ENCODE measurements at places on chromosomes 5 and 9.

DNA sequence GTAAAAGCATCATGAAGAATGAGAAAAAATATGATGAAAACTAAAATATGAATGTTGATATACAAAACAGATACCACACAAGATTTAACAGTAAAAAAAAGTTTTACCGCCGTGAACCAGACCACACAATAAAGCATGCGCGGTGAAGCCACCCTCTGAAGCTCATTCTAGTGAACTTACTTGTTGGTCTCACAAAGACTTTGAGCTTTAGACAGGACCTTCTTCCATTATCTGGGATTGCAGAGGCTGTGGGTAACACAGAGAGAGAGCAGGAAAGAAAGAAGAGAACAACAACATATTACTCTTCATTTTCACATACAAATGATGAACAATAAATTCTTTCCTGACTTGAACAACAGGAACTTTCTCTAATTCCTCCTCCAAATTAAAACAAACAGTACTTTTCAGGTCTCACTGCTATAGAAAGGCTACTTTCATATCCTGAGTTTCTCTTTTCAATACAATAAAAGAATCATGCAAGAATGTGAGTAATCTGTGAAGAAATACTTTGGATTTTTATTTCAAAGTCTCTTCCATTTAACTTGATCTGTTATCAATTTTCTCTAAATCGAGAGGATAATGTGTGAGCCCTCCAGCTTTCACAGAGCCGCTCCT, 283.1 kb downstream of the EFNA5 start:
- DNase-seq, result no peak

DNA sequence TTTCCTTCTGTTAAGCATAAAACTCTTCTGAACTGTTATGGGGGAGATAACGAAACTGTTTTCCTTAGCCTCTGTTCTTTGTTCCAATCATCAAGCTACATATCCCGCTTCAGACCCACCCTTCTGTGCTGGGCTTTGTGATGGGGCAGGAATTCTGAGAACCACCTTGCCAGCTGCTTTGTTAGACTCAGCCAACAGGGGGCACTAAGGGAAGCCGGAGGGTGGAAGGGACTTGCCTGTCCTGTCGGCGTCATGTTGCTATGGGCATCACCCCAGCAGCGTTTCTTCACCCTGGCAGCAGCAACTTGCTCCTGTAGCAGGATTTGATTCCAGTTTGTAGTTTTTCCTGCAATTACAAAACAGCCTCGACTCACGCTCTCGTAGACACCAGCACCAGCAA, 169.1 kb downstream of the CAAP1 start:
- no peak for DNase-seq

GRCh38 chr5:104840284-104840683, 1277.7 kb upstream of the NUDT12 start:
- DNase-seq, result no peak

GRCh38 chr5:43106290-43106638, 14.4 kb upstream of the ZNF131 start:
- no peak for DNase-seq

GRCh38 chr5:79829260-79829659, 139.6 kb downstream of the CMYA5 start:
- no peak for DNase-seq

DNA sequence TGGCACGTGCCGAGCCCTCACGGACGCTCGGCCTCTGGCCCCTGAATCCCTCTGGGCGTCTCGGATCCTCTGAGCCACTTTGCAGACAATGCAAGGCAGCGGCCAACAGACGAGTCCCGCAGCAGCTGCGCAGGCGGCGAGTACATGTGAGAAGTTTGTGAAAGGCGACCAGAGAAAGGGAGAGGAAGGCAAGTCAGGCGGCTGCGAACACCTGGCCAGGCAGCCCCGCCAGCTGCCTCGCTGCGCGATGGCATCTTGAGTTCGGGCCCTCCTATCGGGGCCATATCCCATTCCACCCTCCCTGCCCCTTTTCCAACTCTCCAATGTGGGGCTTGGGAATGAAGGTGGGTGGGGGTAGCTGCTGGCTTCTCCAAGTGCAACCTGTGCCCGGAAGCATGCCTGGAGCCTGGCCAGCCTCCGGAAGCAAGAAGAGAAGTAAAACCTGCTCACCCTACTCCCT, 4.5 kb upstream of the POU4F3 start:
- no peak for DNase-seq

DNA sequence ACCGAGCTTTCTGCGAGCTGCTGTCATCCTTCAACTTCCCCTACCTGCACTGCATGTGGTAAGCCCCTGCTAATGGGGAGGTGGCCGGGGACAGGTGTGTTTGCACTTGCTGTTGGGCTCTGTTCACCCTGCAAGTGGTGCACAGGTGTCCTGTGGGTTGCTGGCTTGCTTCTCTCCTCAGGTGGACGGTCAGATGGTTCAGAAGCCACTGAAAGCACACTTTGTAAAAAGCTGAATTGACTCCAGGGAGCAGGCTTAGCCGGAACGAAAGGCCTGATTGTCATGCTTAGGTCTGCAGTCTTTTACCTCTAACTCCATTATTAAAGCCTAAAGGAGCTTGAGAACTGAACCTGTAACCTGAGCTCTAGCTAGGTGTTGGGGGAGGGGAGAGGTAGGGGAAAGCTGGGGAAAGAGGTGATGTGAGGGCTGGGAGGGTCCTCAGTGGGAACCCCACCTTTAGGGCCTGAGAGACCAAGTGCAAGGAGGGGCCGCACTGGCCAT, 37.6 kb downstream of the ACER2 start:
- no peak for DNase-seq

GRCh38 chr5:16179511-16179935, at the start of gene MARCHF11:
MARCHF11 (minus strand) TSS chr5:16179791; CDS start chr5:16179575, 216 bp downstream.
- no peak for DNase-seq

GRCh38 chr5:179478624-179479023, 71.7 kb upstream of the RUFY1 start:
- DNase-seq, result no peak

DNA sequence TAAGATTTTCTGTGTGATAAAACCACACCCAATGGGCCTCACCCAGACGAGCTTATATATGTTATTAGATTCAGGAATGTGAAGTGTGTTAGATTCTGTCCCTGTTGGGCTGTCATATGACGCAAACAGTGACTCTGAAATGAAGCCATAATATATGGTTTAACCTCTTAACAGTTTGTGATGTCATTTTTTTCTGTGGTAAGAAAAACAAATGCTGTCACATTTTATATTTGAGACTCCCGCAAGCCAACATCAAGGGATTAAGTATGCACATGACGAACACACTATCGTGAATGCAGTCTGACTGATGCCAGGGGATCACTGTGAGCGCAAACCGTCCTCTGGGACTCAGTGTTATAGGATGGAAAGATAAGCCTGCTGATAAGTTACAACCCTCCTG, 321.7 kb downstream of the SH3GL2 start:
- DNase-seq, result no peak

GRCh38 chr9:129910628-129911567, 75.6 kb downstream of the USP20 start:
- DNase-seq, result peak; percentile 23

DNA sequence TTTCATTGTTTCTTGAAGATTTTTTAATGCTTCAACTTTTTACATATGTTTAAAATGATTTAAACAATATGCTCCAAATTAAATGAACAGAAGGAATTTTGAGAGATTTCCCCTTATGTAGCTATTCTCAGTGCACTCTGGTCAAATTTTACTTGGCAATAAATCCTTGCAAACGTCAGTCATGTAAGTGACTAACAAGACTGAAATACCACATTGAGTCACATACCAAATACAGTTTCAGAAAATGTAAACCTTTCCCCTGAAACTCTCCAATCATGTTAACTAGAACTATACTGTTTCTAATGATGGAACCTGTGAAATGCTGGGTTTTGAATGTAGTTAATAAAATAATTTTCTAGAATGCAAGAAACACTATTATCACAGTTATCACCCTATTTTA, 29.6 kb downstream of the SAR1B start:
- no peak for DNase-seq

- no peak for DNase-seq
Measured at GRCh38 chr5:165349735-165350134, 1844.3 kb downstream of the MAT2B start.

GRCh38 chr9:114429488-114429887, 41.7 kb upstream of the AKNA start:
- no peak for DNase-seq

DNA sequence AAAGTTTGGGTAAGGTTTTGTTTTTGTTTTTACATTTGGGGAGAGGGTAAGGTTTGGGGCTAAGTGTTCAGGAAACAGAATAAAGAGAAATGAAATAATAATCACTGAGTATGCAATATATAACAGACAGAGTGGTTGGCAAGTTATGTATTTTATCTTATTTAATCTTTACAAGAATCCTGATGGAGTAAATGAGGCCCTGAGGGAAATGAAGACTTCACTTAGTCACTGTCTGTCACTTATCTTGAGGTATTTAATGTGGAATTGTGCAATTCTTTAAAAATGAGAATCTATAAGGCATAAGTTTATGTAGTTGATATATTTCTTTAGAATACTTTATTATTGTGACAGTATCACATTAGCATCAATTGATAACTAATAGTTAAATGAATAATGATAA, 48.1 kb downstream of the TEK start:
- DNase-seq, result no peak

DNA sequence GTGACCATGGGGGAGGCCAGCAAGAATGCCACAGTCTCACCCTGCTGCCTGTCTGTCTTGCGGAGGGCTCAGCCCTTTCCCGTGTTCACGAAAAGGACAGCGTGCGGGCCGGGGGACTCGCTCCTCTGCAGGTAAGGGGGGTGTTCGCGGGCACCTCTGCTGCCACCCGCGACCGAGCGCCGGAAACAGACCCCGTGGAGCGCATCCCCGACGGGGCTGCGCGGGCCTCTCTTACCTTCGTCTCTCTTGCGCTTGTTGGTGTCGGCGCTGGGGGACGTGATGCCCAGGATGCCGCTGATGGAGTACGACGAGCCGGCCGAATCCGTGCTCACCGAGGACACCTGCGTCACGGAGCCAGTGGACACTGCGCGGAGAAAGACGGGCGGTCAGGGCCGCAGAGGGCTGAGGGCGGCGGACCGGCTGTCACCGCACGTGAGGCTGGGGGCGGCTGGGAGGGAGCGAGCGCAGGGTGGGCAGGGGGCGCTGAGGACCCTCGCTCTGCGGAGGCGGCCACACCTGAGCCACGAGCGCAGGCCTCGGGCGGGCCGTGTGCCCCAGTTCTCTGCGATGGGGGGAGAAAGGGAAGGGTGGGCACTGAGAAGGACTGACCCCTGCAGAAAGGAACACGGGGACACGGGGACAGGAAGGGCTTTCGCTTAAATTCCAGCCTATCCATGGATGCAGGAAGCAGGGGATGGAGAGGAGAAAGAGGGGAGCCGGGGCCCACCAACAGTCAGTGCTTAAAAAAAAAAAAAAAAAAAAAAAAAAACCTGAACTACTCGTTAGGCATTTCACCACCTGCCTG, 31.5 kb downstream of the PAX5 start:
- DNase-seq, result no peak

GRCh38 chr9:1454211-1454610, 404.1 kb downstream of the DMRT2 start:
- DNase-seq, result no peak

Measured in CD4-positive, alpha-beta T cell treated with Interleukin-4 for 4 hours (primary cell).